Breast epithelium (tissue), 4 donors: ENCODE measurements at places on chromosomes 3 and 15. TPM values are rescaled to one million over a fixed set of nuclear protein-coding genes. Genes with fewer than 3 reads are reported as not detected.
A peak's percentile ranks its signal among the peaks of the same experiment; 100 is the strongest.

DNA sequence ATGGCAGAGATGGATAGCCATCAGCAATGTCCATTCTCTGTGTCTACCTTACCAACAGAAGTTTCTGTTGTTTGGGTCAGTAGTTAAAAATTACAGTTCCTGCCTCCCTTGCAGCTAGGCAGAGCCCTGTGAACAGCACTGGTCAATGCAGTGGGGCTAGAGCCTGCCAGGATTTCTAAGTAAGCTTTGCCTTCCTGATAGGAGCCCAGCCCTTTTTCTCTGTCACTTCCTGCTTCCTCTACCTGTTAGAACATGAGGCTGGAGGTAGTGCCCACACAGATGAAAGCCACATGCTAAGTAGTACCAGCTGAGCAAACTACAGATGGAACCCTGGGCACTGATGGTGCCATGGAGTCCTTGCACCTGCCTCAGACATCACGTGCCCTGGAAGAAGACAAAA lies 45.0 kb downstream of the MGLL start:
- no peaks in the 10 kb centered on the region for H3K36me3 ChIP-seq
- DNase-seq: no peak
- no peaks in the 10 kb centered on the region for H3K4me1 ChIP-seq
- H3K27me3 ChIP-seq: no peaks in the 10 kb centered on the region

- no peaks in the 10 kb centered on the region for H3K27me3 ChIP-seq
- no peaks in the 10 kb centered on the region for H3K4me1 ChIP-seq
- no peak overlapping the region for H3K27ac ChIP-seq
- no peaks in the 10 kb centered on the region for H3K36me3 ChIP-seq
These were observed 185.1 kb upstream of the TGFBR2 start for GRCh38 chr3:30421266-30421665.

- H3K27ac ChIP-seq: no peak overlapping the region
- no peak overlapping the region for H3K4me3 ChIP-seq
- DNase-seq: peak; percentile 72
- no peaks in the 10 kb centered on the region for H3K36me3 ChIP-seq
- H3K4me1 ChIP-seq: no peaks in the 10 kb centered on the region
These were observed 45.9 kb downstream of the CHDH start for GRCh38 chr3:53800041-53800906.

DNA sequence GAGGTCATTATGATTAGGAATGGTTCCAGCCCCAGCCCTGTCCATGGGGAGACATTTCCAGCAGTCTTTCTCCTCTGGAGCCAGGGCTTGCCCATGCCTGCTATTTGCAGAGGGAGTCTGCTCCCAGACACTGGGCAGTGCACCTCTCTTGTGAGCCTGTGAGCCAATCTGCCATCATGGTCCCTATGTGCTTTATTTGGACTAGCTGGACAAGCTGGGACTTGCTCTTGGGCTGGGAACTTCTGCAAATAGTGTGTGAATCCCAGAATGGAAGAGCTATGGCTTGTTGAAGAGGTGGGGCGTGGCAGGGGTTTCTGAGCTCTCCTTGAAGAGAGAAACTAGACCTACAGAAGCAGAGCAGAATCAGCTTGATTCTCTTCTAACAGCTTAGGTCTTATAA lies 53.7 kb upstream of the KY start:
- H3K27me3 ChIP-seq: no peaks in the 10 kb centered on the region
- no peak overlapping the region for H3K27ac ChIP-seq
- DNase-seq: no peak
- no peak overlapping the region for H3K4me3 ChIP-seq
- no peaks in the 10 kb centered on the region for H3K36me3 ChIP-seq
- no peaks in the 10 kb centered on the region for H3K4me1 ChIP-seq

DNA sequence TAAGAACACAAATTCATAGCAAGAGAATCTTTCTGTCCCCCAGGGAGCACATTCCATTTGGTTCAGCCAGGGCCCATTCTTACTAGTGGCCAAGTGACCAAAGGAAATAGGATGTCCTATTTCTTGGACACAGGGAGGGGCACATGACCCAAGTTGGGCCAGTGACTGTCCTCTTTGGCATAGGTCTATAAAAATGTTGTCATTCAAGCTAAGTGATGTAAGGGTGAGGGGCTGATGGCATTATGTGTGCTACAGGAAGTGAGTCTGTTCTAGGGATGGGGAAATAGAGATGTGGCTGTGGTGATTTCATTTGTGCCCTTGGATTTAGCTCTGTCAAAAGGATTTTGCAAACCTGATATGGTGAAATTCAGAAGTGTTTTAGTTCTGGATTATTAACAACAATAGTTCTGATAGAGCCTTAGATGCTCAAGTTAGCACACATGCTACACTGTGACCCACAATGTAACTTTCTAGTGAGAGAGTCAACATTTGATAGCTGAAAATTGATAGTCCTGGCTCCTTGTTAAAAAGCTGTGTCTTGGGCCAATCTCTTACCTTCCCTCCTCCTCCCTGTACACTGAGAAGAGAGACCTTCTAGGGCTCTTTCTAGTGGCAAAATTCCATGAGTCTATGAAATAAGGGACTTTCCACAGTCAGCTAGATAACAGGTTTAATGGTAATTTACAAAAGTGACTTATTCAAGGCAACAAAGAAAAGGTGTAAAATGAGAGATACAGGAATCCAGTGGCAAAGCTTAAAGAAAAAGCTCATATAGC lies 117.2 kb downstream of the THRB start:
- no peak for DNase-seq
- H3K36me3 ChIP-seq: no peaks in the 10 kb centered on the region
- no peak overlapping the region for H3K27ac ChIP-seq
- H3K27me3 ChIP-seq: no peaks in the 10 kb centered on the region
- H3K4me3 ChIP-seq: no peak overlapping the region

- no peak overlapping the region for H3K27ac ChIP-seq
- no peak overlapping the region for H3K4me3 ChIP-seq
- no peaks in the 10 kb centered on the region for H3K27me3 ChIP-seq
- no peaks in the 10 kb centered on the region for H3K36me3 ChIP-seq
These were observed 105.5 kb upstream of the ICE2 start for GRCh38 chr15:60584355-60584998.

GRCh38 chr3:116037954-116038911 lies 407.1 kb downstream of the LSAMP start:
- H3K4me1 ChIP-seq: no peaks in the 10 kb centered on the region
- H3K27me3 ChIP-seq: no peaks in the 10 kb centered on the region
- DNase-seq: no peak
- H3K27ac ChIP-seq: peak overlapping the region; percentile 19
- no peaks in the 10 kb centered on the region for H3K36me3 ChIP-seq

DNA sequence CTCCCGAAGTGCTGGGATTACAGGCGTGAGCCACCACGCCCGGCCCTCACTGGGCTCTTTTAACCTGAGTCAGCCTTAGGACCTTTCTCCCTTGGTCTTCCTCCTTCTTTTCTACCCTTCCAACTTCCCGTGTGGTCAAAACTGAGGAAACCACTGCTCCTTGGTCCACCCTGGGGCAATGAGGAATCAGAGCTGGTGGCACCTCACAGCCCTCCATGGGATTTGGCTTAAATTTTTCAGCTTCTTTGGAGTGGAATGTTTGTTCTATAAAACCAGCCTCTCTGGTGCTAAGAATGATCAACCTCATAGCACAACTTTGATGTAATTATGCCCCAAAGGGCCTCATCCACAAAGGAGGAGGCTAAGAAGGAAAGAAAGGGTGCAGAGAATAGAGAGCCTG lies 76.6 kb upstream of the CFAP20DC start:
- H3K27ac ChIP-seq: no peak overlapping the region
- H3K4me3 ChIP-seq: no peak overlapping the region
- no peaks in the 10 kb centered on the region for H3K4me1 ChIP-seq
- no peaks in the 10 kb centered on the region for H3K27me3 ChIP-seq
- no peak for DNase-seq

DNA sequence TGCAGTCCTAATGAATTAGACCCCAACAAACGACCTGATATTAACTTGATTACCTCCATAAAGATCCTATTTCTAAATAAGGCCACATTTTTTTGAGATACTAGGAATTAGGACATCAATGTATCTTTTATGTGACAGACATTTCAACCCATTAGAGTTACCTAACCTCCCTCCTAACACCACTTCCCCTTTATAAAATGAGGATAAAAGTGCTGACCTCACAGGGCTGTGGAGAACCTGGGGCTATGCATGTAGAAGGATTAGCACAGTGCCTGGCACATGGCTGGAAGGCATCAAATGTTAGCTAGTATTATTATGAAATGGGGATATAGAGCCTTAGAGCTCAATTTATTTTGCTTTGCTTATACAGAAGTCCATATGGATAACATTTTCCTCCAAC lies 53.5 kb upstream of the LRRN1 start:
- no peaks in the 10 kb centered on the region for H3K4me1 ChIP-seq
- no peak overlapping the region for H3K27ac ChIP-seq
- no peaks in the 10 kb centered on the region for H3K27me3 ChIP-seq
- no peak for DNase-seq
- H3K4me3 ChIP-seq: no peak overlapping the region
- H3K36me3 ChIP-seq: no peaks in the 10 kb centered on the region

DNA sequence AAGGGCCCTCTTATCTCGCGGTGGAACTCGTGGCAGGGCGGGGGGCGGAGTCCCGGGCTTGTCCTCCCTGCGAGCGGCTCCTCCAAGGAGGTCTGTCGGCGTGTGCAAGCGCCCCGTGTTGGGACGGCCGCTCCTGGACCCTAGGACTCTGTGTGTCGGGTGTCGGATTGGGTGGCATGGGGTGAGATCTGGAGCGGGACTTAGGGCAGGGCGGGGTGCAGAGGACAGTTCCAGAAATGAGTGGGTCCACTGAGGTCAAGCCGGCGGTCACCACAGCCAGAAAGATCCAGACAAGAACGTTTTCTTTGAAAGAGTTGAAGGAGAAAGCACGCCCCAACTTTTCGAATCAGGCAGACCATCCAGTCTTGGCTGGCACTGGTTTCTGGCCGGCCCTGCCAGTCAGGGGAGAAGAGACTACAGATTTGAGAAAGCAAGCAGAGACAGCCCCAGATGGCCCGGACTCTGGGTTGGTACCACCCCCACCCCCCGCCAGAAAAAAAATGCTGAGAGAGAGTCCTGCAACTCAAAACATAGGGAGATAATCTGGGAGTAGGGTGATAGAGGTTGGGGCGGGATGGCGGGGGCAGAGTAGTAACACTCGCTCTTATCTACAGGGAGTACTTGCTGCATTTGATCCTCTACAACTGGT lies 784 bp upstream of the CISH start:
- peak overlapping the region; percentile 61 for H3K4me3 ChIP-seq
- H3K36me3 ChIP-seq: no peaks in the 10 kb centered on the region
- H3K27ac ChIP-seq: peak overlapping the region; percentile 91
- H3K27me3 ChIP-seq: no peaks in the 10 kb centered on the region
- peaks cover 28% of the 10 kb centered on the region for H3K4me1 ChIP-seq

DNA sequence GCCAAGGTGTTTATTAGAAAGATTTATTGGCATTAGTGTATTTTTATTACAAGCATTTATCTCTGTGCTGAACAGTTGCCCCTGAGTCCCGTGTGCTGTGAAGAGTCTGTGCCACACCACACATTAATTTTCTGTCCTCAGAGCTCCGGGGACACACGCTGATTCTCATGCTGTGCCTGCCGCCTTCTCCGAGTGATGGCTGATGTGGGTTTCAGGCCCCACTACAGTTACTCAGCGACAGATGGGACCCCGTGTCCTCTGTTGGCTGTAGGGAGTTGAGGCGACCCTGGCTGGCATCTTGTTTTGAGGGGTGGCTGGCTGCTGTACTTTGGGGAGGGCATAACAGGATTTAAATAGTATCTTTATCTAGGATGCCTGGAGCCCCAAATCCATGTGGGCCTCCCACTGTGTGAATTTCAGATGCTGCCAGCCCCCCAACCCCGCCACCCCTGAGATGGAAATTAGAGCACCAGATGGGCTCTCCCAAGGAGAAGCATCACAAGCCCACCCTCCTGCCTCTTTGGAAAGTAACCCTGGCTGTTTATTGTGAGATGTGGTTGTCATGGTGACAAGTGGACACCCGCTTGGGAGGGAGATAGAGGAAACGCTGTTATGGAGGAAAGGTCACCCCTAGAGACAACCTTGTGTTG lies 185.6 kb downstream of the APBA2 start:
- H3K4me1 ChIP-seq: no peaks in the 10 kb centered on the region
- no peaks in the 10 kb centered on the region for H3K27me3 ChIP-seq
- no peak for DNase-seq
- no peaks in the 10 kb centered on the region for H3K36me3 ChIP-seq
- H3K4me3 ChIP-seq: no peak overlapping the region

- H3K27me3 ChIP-seq: no peaks in the 10 kb centered on the region
- no peak overlapping the region for H3K27ac ChIP-seq
- no peaks in the 10 kb centered on the region for H3K4me1 ChIP-seq
- no peak overlapping the region for H3K4me3 ChIP-seq
- no peak for DNase-seq
- H3K36me3 ChIP-seq: no peaks in the 10 kb centered on the region
These were observed 868.4 kb downstream of the DIPK2A start for GRCh38 chr3:144839991-144840390.

- no peaks in the 10 kb centered on the region for H3K4me1 ChIP-seq
- no peak overlapping the region for H3K4me3 ChIP-seq
- DNase-seq: no peak
These were observed 11.9 kb downstream of the CX3CR1 start for GRCh38 chr3:39267631-39268548.

- peak; percentile 60 for DNase-seq
- H3K4me3 ChIP-seq: no peak overlapping the region
- H3K27me3 ChIP-seq: no peaks in the 10 kb centered on the region
- no peaks in the 10 kb centered on the region for H3K4me1 ChIP-seq
- no peaks in the 10 kb centered on the region for H3K36me3 ChIP-seq
- H3K27ac ChIP-seq: peak overlapping the region; percentile 46
These were observed 229.0 kb upstream of the LRIG1 start for GRCh38 chr3:66729687-66730393.

GRCh38 chr3:120429921-120430361 lies 20.9 kb downstream of the FSTL1 start:
- H3K4me3 ChIP-seq: no peak overlapping the region
- no peaks in the 10 kb centered on the region for H3K36me3 ChIP-seq
- H3K27ac ChIP-seq: peak overlapping the region; percentile 3
- H3K27me3 ChIP-seq: no peaks in the 10 kb centered on the region
- DNase-seq: no peak

GRCh38 chr3:102887431-102887830 lies 452.6 kb downstream of the ZPLD1 start:
- no peak overlapping the region for H3K27ac ChIP-seq
- H3K4me3 ChIP-seq: no peak overlapping the region
- DNase-seq: no peak

GRCh38 chr3:72032441-72033135 lies 247.6 kb upstream of the PROK2 start:
- no peaks in the 10 kb centered on the region for H3K4me1 ChIP-seq
- DNase-seq: no peak
- H3K27me3 ChIP-seq: no peaks in the 10 kb centered on the region
- H3K27ac ChIP-seq: no peak overlapping the region
- no peak overlapping the region for H3K4me3 ChIP-seq

Gene ABHD14A
- 32.6 TPM for total RNA-seq

Gene RNF13
- 142 TPM for total RNA-seq

Gene ARHGEF26
- total RNA-seq: 20.2 TPM

Gene FAM81A
- total RNA-seq: 1.2 TPM

Gene SEMA3G
- 70.1 TPM for total RNA-seq

Gene MIX23
- 10.8 TPM for total RNA-seq

Gene AGTR1
- 77.9 TPM for total RNA-seq

Gene ECT2
- 8.5 TPM for total RNA-seq

Gene CFAP100
- total RNA-seq: not detected
